ENCODE measurements at places on chromosomes 4 and X.

DNA sequence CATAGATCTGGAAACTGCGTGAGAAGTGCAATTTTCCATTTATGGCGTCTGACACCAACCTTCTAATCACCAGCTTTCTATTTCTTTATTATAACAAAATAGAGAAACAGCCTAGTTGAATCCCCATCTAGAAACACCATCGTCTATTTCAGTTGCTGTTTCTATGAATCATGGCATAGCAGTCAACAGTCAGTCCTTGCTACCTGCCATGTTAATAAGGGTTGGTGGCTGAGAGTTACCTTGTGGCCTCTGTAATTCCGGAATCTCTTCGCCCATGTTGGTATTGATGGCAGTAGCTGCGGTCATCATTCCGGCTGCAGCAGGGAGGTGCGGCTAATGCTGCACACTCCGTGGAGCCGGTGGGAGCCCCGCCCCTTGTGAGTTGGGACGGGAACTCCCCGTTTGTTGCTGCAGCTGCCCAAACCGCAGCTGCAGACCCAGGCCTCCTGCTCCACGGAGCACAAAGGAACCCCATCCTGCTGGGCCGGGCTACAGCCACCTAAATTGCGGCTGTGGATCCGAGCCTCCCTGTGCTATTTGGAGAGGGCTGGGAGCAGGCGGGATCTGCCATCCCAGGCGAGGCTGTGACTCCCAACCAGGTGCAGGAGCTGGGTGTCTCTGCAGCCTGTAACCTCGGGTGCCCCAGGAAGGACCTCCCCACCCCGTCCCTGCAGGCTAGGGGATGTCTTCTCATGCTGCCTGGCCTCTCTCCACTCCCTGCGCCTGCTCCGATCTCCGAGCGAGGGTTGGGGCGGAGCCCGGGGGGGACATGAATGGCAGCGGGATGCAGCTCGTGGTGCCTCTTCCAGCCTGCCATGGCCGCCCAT, 115.4 kb upstream of the STK26 start:
- no peak for DNase-seq

DNA sequence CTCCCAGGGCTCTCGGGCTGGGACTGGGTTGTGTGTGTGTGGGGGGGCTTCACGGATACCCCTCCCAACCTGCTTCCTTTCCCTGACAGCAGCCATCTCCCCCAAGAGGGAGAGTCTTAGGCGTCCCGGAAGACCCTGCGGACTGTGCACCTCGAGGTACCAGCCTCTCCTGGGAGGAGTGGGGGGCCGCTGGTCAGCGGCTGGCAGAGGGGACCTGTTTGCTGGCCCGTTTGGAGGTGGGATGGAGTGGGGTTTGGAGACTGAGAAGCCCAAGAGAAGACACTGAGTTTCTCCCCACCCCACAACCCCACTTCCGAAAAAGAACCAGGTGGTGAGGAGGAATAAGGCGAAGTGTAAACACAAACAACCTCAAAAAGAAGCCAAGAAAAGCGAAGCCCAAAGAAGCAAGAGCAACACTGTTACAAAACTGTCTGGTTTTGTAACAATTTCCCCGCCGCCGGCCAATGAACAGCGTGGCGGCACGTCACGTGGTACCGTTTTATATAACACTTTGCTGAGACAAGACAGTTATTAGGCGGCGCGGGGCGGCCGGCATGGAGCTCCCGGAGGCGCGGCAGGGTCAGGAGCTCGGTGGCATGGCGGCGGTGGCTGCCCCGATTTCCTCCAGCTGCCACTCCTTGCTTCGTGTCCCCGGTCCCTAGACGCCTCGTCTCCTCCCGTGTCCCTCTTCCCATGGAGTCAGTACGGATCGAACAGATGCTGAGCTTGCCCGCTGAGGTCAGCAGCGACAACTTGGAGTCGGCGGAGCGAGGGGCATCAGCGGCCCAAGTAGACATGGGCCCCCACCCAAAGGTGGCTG, at the start of gene LONRF3:
Gene LONRF3, plus strand, starts transcription at position 531 of the 820 bp plus-strand sequence. Its CDS starts 163 bp downstream, at position 694.
- peak; percentile 39 for DNase-seq

DNA sequence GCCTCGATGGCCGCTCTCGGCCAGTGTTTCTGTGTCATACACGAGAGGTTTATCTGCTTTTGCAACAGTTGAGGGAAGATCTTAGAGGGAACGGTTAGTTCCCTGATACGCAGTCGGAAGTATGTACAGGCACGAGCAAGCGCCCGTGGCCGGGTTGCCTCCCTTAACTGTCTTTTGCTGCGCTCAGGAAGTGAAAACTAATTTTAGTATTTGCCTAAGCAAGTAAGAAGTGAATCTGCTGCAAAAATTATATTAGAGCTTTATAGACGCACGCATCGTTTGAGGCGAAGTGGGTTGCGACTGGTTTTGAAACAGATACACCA, 695 bp downstream of the MTM1 start:
- no peak for DNase-seq

DNA sequence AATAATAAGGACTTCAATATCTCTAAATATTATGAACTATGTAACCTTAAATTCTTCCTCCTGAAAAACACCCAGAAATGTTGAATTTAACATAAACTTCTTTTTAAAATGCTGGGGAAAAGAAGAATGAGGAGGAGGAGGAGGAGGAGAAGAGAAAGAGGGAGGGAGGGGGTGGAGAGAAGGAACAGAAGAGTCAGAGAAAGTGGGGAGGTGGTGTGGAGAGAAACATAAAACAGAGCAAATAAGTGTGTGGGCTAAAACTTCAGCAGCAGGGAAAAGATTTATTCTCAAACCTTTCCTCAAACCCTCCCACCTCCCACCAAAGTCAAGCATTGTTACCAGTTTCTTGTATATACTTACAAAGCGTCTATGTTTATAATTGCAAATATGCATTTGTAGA, 34.7 kb upstream of the SEC24B start:
- DNase-seq = no peak

DNA sequence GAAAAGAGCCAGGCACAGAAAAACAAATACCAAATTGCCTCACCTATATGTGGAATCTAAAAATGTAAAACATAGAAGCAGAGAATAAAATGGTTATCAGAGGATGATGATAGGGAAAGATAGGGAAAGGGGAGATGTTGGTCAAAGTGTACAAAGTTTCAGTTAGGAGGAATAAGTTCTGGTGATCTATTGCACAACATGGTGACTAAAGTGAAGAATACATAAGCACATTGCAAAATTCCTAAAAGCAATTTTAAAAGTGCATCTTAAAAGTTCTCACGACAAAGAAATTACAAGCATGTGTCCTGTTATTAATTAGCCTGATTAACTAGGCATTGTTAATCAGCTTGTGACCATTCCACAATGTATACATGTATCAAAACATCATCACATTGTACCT, 136.0 kb downstream of the GABRG1 start:
- no peak for DNase-seq

- no peak for DNase-seq
Observed at GRCh38 chr4:150289198-150289597, 211.0 kb downstream of the DCLK2 start.

DNA sequence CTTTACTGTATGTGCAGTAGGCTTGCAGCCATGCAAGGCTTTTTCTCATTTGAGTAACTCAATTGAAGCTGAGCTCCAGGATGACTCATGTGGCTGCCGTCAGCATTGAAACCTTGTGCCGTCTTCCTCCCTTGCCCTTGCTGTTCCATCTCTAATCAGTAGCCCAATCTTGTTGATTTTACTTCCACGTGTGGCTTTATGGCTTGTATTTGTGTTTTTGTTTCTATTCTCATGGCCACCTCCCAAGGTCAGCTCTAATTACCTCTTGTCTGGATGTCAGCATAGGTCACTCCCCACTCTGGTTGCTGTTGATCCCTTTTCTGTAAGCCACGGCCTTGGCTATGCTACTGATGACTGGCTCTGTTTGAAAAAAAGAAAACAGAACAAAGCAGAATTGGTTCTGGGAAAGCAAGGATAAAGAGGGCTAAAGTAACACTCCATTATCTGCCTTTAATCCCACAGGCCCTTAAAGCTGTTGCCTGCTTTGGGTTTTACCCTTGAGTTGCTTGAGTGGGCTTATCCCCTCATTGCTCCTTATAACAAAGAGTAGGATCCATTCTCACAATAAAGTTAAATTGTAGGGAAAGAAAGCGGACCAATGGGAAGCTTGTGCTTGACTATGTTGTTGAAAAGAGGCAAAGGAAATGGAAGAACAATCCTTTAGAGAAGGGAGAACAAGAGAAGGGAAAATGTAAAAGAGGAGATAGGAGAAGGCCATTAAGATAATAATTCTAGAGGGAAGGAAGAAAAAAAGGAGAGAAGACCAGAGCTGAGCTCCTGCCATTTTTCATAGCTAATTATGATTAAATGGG, 173.9 kb upstream of the PGRMC2 start:
- DNase-seq = no peak

DNA sequence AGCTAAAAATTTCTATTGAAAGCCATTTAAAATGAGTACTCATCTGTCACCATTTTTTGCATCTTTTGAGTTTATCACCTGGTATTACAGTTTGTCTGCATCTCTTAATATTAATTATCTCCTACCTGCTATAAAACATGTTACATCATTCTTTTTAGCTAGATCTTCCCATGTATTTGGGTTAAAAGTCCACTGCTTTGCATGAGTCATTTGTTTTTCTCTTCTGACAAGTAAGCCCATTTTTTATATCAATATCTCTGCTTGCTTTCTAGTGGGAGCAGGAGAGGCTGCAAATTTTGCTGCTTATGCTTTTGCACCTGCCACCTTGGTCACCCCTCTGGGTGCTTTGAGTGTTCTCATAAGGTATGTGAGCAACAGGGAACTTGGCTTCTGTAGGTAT, 16.1 kb downstream of the NIPAL1 start:
- DNase-seq = no peak

DNA sequence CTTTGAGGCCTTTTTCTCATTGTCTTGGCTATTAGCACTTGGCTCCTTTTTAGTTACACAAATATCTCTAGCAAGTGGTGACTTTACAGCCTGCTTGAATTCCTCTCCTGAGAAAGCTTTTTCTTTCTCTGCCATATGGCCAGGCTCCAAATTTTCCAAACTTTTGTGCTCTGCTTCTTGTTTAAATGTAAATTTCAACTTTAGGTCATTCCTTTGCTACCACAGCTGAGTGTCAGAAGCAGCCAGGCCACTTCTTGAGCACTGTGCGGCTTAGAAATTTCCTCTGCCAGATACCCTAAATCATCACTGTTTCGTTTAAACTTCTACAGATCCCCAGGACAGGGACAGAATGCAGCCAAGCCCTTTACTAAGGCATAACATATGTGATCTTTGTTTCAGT, 222.4 kb downstream of the FBXO8 start:
- DNase-seq = no peak

Data from stimulated activated CD8-positive, alpha-beta memory T cell treated with anti-CD3 and anti-CD28 coated beads, Interleukin-7, amount 100 ng/mL, for 1 hour (primary cell).